ENCODE measurements at places on chromosomes 2 and 18.

GRCh38 chr2:10919771-10920621 lies 8.3 kb downstream of the KCNF1 start:
- DNase-seq: no peak

DNA sequence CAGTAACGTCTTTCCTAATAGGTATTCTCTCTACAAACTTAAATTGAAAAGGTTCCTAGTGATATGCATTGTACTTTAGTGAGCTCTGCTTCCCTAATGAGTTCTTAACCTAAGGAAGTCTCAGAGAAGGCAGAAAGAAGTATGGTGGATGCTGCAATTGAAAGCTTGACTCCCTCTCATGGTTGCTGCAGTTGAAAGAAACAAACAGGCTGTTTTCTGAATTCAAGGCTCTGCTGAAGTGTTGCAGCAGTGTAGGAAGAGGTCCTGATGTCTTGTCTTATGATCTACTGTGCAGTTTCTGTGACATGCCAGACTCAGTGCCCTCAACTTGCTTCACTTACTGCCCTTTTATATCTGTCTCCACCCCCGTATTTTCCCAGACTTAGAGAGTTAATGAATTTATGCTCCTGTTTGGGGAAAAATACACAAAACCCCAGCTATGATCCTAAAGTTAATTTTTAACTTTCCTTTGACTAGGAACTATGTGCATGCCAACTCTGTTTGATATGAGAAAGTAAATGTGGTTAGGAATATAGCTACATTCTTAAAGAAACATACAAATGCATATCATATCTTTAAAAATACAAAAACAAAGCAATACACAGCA lies 655.3 kb upstream of the FAM98A start:
- DNase-seq: no peak

DNA sequence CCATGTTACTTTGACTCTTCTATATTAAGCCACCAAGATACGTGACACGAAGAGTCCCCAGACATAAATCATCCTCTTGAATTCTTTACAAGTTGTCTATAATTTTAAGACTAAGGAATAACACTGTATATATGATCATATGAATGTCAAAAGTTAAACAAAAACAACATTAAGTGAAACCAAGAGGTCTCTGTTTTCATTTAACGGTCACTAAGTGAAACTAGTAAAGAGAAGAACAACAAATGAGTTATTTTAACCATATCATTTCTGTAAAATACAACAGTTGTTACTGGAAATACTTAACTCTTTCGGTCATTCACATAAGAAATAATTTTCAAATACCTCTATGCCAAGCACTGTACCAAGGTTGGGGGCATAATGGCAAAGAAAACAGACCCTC lies 45.7 kb upstream of the STK17B start:
- no peak for DNase-seq

- DNase-seq: no peak
Measured at GRCh38 chr2:134677856-134678756, 40.7 kb downstream of the TMEM163 start.

DNA sequence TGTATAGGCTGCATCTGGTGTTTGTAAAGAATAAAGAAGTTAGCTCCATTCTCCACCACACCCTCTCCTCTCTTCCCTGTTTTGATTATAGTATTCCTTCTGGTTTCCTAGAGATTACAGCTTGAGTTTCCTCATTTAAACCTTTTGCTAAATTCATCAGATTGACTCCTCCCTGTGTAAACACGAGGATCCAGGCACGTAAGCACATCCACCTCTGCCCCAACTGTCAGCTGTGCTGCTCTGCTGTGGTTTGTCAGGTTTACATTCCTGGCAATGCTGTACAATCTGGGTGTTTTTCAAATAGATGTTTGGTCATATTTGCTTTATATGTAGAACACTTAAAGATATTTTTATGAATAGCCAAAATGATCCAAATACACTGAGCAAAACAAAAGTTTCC lies 302.8 kb downstream of the PTGR3 start:
- DNase-seq: no peak

GRCh38 chr18:45222180-45222579 lies 393.1 kb upstream of the SLC14A2 start:
- no peak for DNase-seq

DNA sequence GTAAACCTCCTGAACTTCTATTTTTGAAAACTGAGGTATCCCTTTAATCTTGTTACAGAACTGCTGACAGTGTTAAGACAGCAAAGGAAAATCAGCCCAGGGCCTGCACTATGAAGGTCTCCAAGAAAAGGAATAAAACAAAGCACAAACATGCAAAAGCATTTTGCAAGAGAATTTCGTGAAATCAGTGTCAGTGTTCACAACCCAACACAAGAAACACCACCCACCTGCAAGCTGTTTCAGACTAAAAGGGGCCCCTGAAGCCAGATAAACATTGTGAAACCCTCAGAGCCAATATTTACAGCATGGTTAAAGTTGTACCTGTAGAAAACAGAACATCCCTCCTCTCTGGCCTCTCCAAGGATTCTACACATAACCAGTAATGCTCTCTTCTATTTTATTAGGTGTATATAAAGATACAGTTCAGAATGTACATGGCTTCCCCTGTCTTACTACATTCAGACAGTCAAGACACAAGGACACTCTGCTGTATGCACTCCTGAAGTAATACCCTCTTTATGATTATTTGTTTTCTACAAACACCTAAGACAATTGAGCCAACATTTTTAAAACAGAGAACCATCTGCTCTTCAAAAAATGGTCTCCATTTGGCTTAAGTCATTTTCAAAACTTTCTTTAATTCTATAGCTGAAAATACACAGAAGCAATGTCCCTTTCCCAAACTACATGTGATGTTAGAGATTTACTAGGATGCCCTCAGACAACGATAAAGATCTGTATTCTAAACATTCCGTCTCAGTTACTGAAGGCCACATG lies 149.5 kb upstream of the ZFP36L2 start:
- DNase-seq: no peak

DNA sequence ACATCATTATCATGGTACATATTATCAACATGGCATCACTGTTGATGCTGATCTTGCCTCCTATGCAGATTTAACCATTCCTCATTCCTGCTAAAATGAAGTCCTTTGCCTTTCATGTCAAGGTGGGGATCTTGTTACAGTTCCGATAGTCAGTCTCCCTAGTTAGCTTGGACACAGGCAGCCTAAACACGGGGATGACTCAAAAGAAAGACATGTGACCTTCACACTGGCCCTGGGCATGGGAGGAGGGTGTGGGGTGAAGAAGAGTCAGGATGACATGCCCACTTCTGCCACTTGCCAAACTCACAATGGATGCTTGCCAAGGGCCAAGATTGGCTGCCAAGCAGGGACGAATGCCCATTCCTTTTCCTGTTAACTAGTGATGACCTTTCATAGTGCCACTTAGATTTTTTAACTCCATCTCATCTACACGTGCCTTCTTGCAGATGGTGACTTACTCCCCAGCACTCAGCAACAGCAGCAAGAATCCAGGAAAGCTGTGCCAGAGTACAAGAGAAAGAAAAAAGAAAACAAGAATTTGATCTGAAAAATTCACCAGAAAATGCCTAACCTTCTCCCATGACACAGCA lies 13.9 kb upstream of the SLC1A4 start:
- DNase-seq: no peak

DNA sequence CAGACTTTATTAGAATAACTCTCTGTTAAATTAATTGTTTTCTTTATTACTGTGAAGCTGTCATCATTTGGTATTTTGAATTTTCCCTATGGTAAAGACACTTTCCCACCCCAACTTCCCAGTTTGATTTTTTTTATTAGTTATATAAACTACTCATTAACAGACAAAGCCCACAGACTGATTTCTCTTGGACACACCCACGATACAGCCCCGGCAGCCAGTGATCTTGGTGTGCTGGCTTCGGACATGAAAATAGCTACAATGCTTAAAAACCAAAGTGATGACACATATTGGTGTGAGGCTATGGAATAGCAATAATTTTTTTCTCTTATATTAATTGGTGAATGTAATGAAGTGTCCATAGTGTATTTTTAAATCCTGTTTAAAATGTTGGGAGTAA lies 225.4 kb upstream of the SIX3 start:
- DNase-seq: no peak

- no peak for DNase-seq
Measured at GRCh38 chr2:234980451-234981187, 28.8 kb downstream of the SH3BP4 start.

- DNase-seq: peak; percentile 47
Measured at GRCh38 chr2:234368861-234369261, 128.0 kb downstream of the ARL4C start.

GRCh38 chr18:14189858-14190257 lies 57.6 kb upstream of the ZNF519 start:
- no peak for DNase-seq

GRCh38 chr18:2534906-2535305 lies 36.4 kb downstream of the METTL4 start:
- DNase-seq: no peak

DNA sequence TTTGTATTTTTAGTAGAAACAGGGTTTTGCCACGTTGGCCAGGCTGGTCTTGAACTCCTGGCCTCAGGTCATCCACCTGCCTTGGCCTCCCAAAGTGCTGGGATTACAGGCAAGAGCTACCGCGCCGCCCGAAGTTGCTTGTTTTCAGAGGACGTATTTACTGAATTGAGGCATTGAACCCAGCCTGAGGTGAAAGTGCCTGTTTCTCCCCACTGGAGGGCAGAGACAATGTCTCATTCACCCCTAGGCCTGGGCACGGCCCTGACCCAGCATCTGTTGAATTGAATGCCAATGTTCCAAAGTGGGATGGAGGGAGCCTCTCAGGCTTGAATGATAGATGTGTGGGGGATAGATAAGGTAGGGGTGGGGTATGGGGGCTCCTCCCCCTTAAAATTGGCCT lies 4.5 kb upstream of the TMBIM1 start:
- DNase-seq: no peak

Measured in stimulated activated CD4-positive, alpha-beta T cell treated with anti-CD3 and anti-CD28 coated beads, Interleukin-4, amount 100 ng/mL, for 4 hours (primary cell).